Right renal cortex interstitium (tissue), 3 donors: ENCODE measurements at places on chromosomes 2 and 18. TPM values are rescaled to one million over a fixed set of nuclear protein-coding genes. Genes with fewer than 3 reads are reported as not detected.
A peak's percentile ranks its signal among the peaks of the same experiment; 100 is the strongest.

- DNase-seq = no peak
Measured at GRCh38 chr2:121036226-121036692, 248.7 kb downstream of the TFCP2L1 start.

- DNase-seq = no peak
Measured at GRCh38 chr2:65914244-65914786, 481.9 kb upstream of the SPRED2 start.

- no peak for DNase-seq
Measured at GRCh38 chr2:5319493-5319892, 372.7 kb upstream of the SOX11 start.

DNA sequence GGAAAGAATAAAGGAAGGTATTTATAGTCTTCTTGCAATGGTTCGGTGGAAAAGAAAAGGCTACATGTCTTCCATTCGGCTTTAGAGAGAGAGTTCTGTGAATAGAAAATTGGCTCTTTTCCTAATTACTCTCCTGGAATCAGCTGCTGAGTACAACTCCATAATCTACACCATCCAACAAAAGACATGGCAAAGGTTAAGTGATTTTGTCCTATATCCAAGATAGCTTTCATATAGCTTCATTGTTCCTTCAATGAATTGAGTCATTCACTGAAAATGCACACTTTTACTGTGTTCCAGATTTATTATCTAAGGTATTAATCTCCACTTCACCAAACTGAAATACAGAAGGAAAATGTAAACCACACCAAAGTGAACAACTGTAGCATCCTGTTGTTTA is 514.5 kb downstream of the LRRTM4 start:
- no peak for DNase-seq

TMEM17 gene
- polyA plus RNA-seq = 6.9 TPM

- DNase-seq = no peak
Measured at GRCh38 chr2:60886991-60887390, 5.6 kb downstream of the REL start.

DNA sequence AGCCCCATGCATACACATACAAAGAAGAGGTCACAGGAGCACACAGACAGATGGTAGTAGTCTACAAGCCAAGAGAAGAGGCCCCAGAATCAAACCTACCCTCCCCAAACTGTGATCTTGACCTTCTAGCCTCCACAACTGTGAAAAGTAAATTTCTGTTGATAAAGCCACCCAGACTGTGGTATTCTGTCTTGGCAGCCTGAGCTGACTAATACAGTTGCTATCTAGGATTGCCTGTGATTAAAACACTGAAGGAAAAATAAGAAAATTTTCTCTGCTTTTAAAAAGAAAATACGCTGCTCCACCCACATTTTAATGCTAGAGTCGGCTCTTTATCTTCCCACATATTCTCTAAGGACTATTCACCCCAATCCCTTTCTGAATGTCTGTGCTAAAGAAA is 143.7 kb upstream of the TMEM200C start:
- DNase-seq = no peak

DNA sequence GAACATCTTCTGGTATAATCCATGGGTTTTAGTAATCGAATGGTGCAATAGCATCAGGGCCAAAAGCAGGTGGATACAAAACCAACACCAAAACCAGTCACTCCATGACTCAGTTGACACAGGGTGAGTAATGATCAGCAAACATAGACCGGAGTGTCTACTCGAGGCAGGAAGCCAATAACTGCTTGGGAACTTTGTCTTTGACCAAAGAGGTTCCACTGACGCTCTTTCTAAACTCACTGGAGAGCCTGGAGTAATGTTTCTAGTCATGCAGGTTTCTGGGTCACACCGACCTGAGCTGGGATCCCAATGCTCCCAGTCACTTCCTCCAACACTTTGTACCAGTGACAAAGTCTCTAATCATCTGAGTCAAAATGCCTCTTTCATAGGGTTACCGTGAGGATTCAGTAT is 30.9 kb downstream of the MREG start:
- DNase-seq = no peak

ALK gene
- polyA plus RNA-seq = 0.29 TPM

LIPG gene
- polyA plus RNA-seq = 48.1 TPM

DNA sequence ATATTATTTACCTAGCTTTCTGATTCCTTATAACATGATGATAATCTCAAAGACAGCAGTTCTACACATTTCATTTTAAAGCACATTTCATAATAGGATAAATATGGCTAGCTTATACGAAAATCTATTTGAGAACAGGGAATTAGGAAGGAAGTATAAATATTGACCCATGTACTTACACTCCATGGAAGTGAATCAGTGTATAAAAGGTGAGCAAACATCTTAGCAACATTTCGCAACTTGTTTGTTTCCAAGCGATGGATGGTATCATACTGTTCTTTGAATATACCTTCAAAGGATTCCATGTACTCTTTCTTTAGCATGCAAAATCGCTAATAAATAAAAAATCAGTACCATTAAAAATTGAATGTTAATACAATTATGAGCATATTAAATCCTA is 53.1 kb downstream of the CWC22 start:
- DNase-seq = no peak

CNGA3 gene
- polyA plus RNA-seq = not detected

GRCh38 chr2:232674491-232674890 is 22.6 kb upstream of the GIGYF2 start:
- DNase-seq = no peak

GRCh38 chr18:48751727-48752468 is 198.9 kb downstream of the SMAD7 start:
- DNase-seq = no peak

GRCh38 chr2:30503007-30503694 is 56.1 kb downstream of the LCLAT1 start:
- DNase-seq = no peak

DNA sequence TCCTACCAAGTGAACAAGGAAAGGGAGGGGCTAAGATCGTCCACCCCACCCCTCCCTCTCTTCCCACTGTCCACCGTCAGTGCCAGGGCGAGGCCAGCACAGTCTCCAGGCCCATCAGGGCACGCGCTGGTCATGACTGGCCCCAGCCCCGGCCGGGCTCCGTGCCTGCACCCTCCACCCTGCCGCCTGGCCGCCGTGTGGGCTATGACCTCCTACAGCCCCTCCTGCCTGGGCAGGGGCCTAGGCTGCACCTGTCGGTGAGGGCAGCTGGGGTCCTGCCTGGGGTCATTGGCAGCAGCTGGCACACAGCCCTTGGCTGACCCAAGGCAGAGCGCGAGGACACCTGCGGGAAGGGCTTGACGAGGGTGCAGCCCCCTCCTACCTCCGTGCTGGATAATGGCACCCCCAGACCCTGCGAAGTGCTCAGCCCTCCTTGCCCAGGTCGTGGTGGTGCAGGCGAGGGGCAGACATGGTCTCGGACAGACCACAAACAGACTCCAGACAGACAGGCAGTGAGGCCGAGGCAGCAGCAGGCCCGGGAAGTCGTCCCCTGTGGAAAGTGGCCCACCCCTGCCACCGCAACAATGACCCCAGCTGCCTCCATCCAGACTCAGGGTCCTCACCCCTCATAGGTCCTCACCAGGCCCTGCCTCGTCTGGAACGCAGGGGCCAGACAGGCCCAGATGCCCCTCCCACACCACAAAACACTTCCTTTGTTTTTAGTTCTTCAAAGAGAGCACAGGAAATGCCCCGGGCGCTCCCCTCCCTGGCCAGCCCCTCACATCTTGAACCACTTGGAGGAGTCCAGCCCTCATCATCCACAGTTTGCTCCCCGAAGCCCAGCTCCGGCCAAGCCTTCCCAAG is 43.1 kb upstream of the GPC1 start:
- DNase-seq = no peak

GRCh38 chr2:30798536-30798991 is 8.7 kb downstream of the CAPN13 start:
- DNase-seq = peak; percentile 56

TMEM200C gene
- 1.2 TPM for polyA plus RNA-seq

PDE1A gene
- polyA plus RNA-seq = 22.5 TPM

GRCh38 chr2:7573166-7573825 is 656.1 kb downstream of the RNF144A start:
- no peak for DNase-seq

PPP1R1C gene
- 1.8 TPM for polyA plus RNA-seq

DNA sequence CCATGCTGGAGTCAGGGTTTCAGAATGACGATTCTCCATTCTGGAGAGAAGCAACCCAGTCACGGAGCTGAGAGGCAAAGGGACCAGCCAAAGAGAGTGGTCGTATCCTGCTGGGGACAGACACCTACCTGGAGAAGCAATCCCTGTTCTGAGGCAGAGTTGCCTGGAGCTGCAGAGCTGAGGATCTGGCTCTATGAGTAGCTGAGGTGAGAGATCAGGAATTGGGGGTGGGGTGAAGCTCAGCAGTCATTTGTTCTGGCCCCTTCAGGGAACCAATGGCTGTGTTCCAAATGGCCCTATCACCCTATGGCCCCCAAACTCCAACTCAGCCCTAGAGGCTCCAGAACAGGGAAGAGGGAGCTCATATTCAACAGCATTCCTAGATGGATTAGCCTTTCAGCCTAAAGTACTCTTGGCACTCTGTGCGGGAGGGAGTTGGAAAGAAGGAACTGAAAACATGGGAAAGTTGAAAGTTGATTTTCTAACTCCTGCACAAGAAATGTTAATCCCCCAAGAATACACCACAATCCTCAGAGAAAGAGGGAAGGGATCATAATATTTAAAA is 3.3 kb upstream of the ATRAID start:
- DNase-seq = no peak

SAG gene
- 0.21 TPM for polyA plus RNA-seq

DNA sequence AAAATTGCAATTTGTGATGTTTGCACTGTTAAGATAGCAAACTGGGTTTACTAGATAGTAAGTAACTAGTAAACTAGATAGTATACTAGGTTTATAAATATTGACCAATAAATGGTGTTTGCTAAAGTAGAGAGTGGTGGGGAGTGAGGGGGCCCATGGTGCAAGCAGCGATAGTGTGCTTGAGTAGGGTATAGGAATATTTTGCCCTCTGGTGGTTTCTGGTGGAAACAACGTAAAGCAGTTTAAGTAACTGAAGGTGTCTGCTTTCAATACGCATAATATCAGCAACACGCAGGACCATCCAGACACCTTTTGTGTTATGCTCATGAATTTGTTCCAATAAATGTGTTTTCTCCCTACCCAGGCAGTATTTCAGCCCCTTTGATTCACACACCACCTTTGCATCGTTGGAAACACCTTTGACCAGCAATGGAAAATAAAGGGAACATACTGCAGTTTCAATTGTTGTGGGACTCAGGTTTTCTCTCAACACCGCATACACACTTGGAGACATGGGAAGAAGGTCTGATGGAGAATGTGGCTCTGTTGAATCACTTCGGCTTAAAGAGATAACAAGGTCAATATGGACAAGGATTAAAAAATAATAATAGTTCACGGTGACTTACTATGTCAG is 16.7 kb upstream of the STAT1 start:
- DNase-seq = no peak

- DNase-seq = no peak
Measured at GRCh38 chr2:7704296-7704865, 787.2 kb downstream of the RNF144A start.

DNA sequence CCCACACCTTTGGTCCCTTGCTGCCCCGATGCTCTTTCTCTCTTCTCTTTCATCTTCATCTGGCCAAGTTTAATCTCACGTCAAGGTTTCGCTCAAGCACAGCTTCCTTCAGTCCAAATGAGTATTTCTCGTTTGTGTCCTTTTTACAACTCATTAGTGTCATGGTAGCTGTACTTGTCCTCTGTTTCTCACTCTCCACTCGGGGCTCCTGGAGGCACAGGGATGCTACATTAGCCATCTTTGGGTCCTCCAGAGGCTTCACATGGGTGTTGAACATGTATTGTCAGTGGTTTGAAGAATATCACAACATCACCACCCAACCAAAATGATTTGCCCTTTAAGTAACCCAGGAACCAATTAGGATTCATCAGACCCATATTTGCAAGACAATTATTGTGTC is 30.4 kb downstream of the MYCN start:
- no peak for DNase-seq

TPO gene
- 0.08 TPM for polyA plus RNA-seq
